ENCODE measurements at places on chromosomes 2 and 18. TPM values are rescaled to one million over a fixed set of nuclear protein-coding genes. Genes with fewer than 3 reads are reported as not detected.
A peak's percentile ranks its signal among the peaks of the same experiment; 100 is the strongest.

DNA sequence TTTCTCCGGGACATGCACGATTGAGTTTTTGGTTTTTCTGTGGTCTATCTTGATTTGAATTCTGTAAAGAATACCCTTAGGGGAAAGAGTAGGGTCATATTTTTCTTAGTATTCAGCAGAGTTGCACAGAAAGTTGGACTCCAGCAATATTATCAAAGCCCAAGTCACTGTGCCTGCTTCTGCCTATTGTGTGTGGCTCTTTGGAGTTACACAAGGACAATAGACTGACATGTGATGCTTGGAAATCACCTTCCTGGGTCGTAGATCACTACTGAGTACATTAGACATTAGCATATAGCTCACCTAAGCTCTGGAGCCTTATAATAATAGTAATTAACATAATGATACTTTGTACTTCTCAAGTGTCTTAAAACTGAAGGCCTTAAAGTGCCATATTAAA lies 238.8 kb upstream of the FOSL2 start:
- no peak for DNase-seq
- H3K27ac ChIP-seq, result peak overlapping the region; percentile 30
- peaks cover 16% of the 10 kb centered on the region for H3K4me1 ChIP-seq
- no peaks in the 10 kb centered on the region for H3K27me3 ChIP-seq
- H3K36me3 ChIP-seq, result no peaks in the 10 kb centered on the region

The GAL3ST2 gene
- 0.36 TPM for total RNA-seq

DNA sequence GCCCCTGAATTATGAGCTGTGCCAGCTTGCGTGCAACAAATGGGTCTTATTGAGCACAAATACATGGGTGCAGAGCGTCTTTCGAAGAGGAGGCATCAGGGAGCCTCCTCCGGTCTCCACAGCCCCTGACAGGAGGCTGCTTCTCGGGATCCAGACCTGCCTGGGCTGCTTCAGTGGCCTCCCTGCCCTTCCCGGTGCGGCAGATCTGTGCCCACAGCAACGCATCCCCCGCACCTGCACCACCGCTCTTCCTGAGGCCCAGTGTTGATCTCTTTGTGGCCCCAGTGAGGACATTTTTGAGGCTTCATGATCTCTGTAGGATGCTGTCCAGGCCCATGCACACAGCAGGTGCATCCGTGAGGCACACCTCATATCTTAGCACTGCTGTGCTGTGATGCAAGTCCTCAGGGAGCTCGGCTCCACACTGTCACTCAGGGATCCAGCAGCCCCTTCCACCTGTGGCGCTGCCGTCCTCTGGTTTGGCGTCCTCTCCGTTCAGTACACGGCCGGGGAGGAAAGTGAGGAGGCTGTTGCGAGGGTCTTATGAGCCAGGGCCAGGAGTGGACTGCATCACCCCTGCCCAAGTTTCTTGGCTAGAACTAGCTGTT lies 17.4 kb downstream of the RTP5 start:
- no peaks in the 10 kb centered on the region for H3K36me3 ChIP-seq
- no peak for DNase-seq
- H3K27ac ChIP-seq, result no peak overlapping the region
- H3K27me3 ChIP-seq, result no peaks in the 10 kb centered on the region
- H3K4me1 ChIP-seq, result peaks cover 12% of the 10 kb centered on the region

- no peaks in the 10 kb centered on the region for H3K36me3 ChIP-seq
- H3K4me1 ChIP-seq, result no peaks in the 10 kb centered on the region
- H3K4me3 ChIP-seq, result no peak overlapping the region
These were observed 176.0 kb downstream of the MIB1 start for GRCh38 chr18:21916594-21916993.

DNA sequence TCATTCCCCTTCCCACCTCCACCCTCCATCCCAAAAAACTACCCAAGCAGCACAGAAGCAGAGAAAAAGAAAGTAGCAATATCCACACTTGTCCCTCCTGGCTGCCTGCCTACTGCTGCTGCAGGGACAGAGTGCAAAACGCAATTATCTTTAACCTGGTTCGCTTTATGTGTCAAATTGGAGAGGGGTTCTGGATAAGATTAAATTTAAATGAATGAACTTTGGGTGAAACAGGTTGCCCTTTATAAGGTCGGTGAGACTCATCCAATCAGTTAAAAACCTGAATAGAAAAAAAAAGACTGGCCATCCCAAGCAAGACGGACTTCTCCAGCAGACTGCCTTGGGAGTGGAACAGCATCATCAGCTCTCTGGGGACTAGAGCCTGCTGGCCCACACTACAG lies 62.6 kb downstream of the ANKRD44 start:
- H3K4me3 ChIP-seq, result no peak overlapping the region
- no peak overlapping the region for H3K27ac ChIP-seq
- no peaks in the 10 kb centered on the region for H3K27me3 ChIP-seq
- H3K4me1 ChIP-seq, result peaks cover 11% of the 10 kb centered on the region

DNA sequence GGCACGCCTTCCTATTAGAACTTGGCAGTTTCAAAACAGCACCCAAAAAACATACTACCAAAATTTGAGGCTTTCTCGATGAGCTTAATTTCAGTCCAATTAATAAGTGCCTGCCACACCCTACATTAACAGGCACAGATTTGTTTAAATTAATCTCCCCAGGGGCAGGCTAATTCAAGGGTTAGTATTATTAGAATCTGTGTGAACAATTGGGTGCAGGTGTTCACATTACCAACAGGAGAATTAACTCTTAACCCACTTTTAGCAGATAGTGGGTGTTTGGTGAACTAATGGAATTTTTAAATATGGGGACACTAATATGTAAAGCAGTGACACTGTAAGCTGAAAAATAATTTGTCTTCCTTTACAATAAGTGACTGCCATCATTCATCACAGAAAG lies 4.1 kb downstream of the MBD2 start:
- H3K27ac ChIP-seq, result no peak overlapping the region
- H3K4me1 ChIP-seq, result peaks cover 16% of the 10 kb centered on the region
- no peak for DNase-seq
- no peaks in the 10 kb centered on the region for H3K27me3 ChIP-seq
- no peaks in the 10 kb centered on the region for H3K36me3 ChIP-seq
- no peak overlapping the region for H3K4me3 ChIP-seq

DNA sequence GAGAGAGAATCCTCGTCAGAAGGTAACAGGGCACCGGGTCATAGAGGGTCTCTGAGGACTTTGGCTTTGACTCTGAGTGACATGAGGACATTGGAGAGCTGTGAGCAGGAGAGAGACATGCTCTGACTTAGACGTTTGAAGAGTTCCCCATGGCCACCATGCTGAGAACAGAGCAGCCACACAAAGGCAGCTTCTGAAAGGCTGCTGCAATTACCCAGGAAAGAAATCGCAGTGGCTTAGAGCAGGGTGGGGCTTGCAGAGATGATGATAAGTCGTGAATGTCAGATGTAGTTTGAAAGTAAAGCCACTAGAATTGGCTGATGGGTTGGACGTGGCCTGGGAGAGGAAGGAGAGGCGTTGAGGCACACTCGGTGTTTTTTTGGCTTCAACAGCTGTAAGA lies 79.0 kb downstream of the ZCCHC2 start:
- H3K4me1 ChIP-seq, result peaks cover 3% of the 10 kb centered on the region
- no peaks in the 10 kb centered on the region for H3K36me3 ChIP-seq
- peaks cover 59% of the 10 kb centered on the region for H3K27me3 ChIP-seq
- no peak overlapping the region for H3K4me3 ChIP-seq
- no peak for DNase-seq

The CD8A gene
- total RNA-seq, result not detected

DNA sequence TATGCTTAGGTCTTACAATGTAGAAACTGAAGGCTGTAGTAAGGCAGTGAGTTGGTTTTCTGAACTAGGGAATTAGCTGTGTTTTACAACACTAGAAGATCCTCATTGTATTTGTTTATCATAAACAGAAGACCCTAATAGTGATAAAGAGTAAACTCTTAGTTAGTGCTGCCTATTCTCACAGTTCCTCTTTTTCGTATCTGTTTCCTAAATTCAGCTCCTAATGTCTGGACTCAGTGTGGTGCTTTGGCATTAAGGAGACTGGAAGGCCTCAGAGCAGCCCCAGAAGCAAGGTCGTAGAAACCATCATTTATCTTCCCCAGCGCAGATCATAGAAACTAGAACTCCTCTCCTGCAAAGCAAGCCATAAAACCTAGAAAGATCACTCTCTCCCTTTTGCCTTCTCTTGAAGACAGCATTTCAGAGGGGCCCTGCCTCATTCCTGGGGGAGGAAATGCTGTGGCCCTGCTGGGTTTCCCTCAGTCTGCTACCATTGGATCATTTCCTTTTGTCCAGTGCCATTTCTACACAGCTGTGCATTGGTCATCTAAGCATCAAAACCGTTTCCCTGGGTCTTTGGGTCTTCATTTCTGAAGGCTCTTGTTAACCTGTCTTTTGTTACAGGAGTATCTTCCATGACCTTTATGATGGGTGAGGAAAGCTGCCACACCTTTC lies 4.7 kb downstream of the ACP1 start:
- H3K4me3 ChIP-seq, result no peak overlapping the region
- peaks cover 7% of the 10 kb centered on the region for H3K4me1 ChIP-seq
- H3K36me3 ChIP-seq, result peaks cover 4% of the 10 kb centered on the region
- DNase-seq, result no peak
- H3K27me3 ChIP-seq, result no peaks in the 10 kb centered on the region

The GPR75 gene
- total RNA-seq, result 1.8 TPM

The STARD6 gene
- total RNA-seq, result not detected

- no peak for DNase-seq
- no peaks in the 10 kb centered on the region for H3K27me3 ChIP-seq
- H3K4me1 ChIP-seq, result no peaks in the 10 kb centered on the region
- no peak overlapping the region for H3K4me3 ChIP-seq
These were observed 151.2 kb upstream of the ALKAL2 start for GRCh38 chr2:439077-439476.

DNA sequence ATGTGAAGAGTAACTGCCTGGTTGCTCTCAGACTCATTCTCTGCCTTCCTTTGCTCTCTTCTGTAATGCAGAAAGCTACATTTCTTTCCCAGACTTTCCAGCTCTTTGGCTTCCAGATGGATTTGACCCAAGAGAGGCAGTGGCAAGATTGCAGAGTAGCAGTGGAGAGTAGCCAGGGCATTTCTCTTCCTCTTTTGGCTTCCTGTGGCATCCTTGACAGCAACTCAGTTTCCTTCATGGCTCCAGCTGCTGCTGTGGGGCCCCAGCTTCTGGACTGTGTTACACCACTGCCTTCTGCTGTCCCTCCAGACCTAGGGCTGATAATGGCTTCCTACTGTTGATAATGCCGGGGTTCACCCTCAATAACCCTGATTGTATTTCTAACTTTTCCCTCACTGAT lies 469.4 kb upstream of the SPRED2 start:
- no peaks in the 10 kb centered on the region for H3K4me1 ChIP-seq
- no peak overlapping the region for H3K27ac ChIP-seq
- H3K27me3 ChIP-seq, result no peaks in the 10 kb centered on the region
- DNase-seq, result no peak

DNA sequence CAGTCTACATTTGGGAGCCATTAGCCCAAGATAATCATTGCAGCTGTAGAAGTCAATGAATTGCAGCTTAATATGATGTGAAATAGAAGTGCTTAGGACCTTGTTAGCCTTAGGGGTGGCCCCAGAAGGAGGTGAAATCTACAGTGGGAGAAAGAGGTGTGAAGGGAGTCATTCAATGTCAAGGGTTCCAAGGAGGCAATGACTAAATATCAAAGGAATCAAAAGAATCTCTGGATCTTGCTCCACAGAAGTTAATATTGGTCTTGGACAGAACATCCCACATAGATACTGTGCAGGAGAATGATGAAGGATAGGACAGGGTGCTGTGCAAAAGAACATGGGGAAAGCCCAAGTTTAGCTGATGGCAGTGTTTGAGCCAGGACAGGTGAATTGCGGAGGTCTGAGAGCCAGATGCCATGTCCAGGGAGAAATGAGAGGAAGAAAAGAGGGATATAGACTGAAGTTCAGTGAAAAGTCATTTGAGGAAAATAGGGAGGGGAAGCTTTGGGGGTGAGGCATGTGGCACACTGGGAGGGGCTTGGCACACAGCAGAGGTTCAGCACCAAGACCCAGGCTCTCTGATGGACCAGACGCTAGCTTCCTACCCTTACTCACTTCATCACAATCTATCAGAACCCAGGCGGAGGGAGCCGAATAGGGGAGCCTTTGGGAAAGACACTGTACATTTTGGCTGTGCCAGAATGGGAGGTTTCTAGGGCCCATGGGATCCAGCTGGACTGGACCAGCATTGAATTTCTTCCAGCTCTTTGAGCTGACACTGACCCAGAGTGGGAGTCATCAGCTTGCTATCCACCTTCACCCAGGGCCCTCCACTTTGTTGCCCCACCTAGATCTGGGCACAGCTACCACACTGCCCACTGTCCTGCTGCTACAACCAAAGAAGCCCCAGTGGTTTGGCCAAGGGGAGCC lies 2.2 kb downstream of the IL1F10 start:
- no peak for DNase-seq
- H3K36me3 ChIP-seq, result no peaks in the 10 kb centered on the region

GRCh38 chr18:41618147-41618546 lies 336.9 kb upstream of the PIK3C3 start:
- H3K36me3 ChIP-seq, result no peaks in the 10 kb centered on the region
- no peaks in the 10 kb centered on the region for H3K4me1 ChIP-seq
- H3K27ac ChIP-seq, result no peak overlapping the region
- H3K27me3 ChIP-seq, result no peaks in the 10 kb centered on the region
- H3K4me3 ChIP-seq, result no peak overlapping the region

GRCh38 chr2:56806924-56807323 lies 623.1 kb downstream of the CCDC85A start:
- H3K27ac ChIP-seq, result no peak overlapping the region
- no peaks in the 10 kb centered on the region for H3K36me3 ChIP-seq
- H3K27me3 ChIP-seq, result no peaks in the 10 kb centered on the region
- no peak for DNase-seq

GRCh38 chr2:75775311-75775823 lies 64.7 kb upstream of the GCFC2 start:
- no peaks in the 10 kb centered on the region for H3K27me3 ChIP-seq
- no peaks in the 10 kb centered on the region for H3K36me3 ChIP-seq
- no peak overlapping the region for H3K4me3 ChIP-seq
- DNase-seq, result no peak
- no peak overlapping the region for H3K27ac ChIP-seq
- no peaks in the 10 kb centered on the region for H3K4me1 ChIP-seq

DNA sequence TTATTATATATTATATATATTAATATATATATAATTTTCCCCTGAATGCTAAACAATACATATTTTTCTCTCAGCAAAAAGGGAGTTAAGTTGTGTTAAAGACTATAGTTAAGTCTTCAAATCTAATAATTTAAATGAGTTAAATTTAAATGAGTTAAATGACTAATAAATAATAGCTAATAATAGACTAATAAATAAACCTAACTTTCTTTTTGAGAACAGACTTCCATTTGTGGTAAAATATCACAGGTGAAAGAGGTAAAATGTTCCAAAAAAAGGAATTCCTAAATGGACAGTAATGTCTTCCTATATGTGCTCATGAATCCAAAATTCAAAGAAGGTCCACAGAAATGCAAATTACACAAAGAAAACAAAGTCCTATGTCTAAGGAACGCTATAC lies 74.6 kb downstream of the SLC25A12 start:
- peaks cover 10% of the 10 kb centered on the region for H3K4me1 ChIP-seq
- no peak overlapping the region for H3K27ac ChIP-seq
- H3K4me3 ChIP-seq, result no peak overlapping the region
- no peaks in the 10 kb centered on the region for H3K36me3 ChIP-seq
- no peaks in the 10 kb centered on the region for H3K27me3 ChIP-seq
- no peak for DNase-seq

The C2orf78 gene
- total RNA-seq, result not detected

The ODC1 gene
- total RNA-seq, result 109 TPM
